ENCODE measurements at places on chromosomes 4 and X.

DNA sequence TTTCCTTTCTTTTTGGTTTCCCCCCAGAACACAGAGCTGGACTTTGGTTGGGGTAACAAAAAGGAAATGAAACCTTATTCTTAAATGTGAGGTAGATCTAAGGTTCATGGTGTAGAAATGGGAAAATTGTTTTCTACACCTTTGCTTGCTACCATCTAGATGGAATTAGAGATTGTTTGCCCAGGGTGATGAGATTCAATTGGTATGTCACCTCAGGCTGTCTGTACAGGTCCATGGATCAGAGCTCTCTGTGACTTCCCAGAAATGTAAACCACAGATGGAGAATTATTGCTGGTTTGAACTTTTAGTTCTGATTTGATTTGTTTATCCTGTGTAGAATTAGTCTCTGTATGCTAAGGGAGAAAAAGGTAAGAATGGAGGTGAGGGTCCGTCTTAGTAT, 146.7 kb downstream of the PCDH7 start:
- no peak for DNase-seq

- no peak for DNase-seq
Measured at GRCh38 chrX:132559101-132559500, 70.3 kb upstream of the MBNL3 start.

GRCh38 chr4:185510806-185511205, 24.5 kb downstream of the PDLIM3 start:
- DNase-seq: no peak

GRCh38 chr4:37884855-37885487, 5.9 kb upstream of the TBC1D1 start:
- DNase-seq: no peak

DNA sequence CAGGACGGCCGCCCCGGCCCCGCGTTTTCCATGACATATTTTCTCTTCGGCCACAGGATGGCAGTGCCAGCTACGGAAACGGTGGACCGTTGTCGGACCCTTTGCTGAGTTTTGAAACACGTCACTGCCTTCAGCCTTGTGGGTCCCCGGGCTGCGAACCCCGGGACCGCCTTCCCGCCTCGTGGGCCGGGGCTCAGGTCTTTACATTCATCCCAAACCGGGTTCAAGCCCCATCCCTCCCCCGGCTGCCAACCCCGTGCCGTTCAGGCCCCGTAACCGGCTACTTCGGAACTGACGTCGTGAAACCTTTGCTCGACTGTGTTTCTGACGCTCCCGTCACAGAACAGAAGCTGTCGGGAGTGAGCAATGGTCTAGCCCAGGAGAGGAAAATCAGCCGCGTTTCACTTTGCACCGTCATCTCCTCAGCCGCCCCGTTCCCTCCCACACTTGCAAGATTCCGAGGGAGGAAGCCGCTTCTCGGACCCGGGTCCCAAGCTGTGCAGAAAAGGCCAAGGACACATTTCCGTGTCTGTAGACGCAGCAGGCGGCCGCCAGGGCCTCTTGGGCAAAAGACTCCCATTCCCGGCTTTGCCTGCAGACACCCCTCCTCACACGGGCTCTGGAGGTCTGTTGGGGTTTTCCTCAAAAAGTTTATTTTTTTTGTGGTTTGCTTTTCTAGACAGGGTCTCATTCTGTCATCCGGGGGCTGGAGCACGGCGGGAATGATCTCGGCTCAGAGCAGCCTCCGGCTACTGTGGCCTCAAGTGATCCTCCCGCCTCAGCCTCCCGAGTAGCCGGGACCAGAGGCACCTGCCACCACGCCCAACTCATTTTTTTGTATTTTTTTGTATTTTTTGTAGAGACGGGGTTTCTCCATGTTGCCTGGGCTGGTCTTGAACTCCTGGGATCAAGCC, 41.4 kb upstream of the PPP2R3B start:
- no peak for DNase-seq

- DNase-seq: no peak
Measured at GRCh38 chrX:7149411-7149810, 1.5 kb upstream of the PUDP start.

GRCh38 chrX:135112096-135112729, 8.1 kb downstream of the ETDB start:
- DNase-seq: peak; percentile 19

DNA sequence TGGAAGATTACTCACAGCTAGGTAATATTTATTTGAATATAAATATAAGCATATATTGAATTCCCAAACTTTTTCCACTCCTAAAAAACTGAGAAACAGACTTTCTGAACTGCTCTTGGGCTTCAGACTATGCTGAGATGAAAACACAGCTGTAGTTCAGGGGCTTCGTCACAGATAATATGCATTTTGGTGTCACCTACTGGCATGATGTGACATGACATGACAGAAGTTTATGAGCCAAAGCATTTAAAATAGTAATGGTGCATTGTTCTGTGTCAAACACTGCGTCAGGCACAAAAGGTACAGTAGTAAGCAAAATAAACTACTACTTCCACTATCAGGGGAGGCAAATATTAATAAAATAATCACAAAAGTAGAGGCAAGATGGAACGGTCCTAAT, 171.3 kb downstream of the BTC start:
- no peak for DNase-seq

DNA sequence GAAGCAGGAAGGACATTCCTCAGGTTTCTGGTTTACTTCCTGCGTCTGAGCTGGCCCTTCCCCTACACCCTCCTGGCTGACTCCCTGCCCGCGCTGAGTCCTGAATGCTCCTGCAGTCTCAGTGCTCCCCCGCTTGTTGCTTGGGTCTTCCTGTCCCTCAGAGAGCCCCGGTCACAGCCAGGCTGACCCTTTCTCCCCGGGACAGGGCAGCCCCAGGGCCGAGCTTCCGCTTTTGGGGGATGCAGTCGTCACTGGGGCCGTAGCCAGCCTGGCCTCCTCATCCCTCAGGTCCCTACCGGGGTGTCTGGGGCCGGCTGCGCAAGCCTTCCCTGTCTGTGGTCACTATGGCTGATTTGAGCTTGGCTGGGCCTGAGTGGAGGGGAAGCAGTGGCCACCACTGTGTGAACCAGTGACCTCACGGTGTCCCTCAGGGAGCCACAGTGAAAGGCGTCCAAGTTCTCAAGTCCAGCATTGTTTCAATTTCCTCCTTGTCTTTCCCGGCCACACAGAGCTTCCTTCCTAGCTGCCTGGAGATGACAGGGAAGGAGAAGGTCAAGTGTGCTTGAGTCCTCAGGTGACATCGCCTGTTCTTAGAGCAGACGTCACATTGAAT, 34.1 kb upstream of the ASMTL start:
- DNase-seq: no peak

GRCh38 chrX:116239944-116240840, 69.6 kb downstream of the AGTR2 start:
- DNase-seq: no peak

- no peak for DNase-seq
Measured at GRCh38 chrX:136464589-136464988, 23.2 kb upstream of the BRS3 start.

GRCh38 chr4:182906786-182907185, 10.4 kb downstream of the DCTD start:
- no peak for DNase-seq

- no peak for DNase-seq
Measured at GRCh38 chrX:15441464-15441863, 51.7 kb downstream of the PIR start.

DNA sequence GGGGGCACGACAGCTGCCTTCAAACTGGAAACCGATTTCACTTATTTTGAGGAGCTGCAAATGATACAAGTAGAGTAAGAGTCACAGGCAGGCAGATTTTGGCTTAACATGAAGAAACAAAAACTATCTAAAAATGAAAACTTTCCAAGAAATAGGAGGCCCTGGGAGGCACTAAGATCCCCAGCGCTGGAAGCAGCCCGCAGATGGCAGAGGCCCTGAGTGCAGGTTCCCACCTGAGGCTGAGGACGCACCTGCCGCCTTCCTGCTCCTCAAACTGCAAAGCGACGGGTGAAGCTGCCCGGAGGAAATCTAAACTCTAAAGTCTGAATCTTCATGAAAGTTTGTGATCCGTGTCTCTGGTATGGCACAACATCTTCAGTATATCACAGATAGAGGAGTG, 138.7 kb downstream of the AFAP1 start:
- no peak for DNase-seq

DNA sequence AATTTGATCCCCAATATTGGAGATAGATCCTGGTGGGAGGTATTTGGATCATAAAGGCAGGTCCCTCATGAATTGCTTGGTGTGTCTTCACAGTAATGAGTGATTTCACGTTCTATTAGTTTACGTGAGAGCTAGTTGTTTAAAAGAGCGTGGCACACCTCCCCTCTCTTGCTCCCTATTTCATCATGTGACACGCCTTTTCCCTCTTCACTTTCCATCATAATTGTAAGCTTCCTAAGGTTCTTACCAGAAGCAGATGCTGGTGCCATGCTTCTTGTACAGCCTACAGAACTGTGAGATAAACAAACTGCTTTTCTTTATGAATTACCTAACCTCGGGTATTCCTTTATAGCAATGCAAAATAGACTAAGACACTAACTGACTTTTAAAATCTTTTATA, 34.0 kb upstream of the FMR1 start:
- DNase-seq: no peak

DNA sequence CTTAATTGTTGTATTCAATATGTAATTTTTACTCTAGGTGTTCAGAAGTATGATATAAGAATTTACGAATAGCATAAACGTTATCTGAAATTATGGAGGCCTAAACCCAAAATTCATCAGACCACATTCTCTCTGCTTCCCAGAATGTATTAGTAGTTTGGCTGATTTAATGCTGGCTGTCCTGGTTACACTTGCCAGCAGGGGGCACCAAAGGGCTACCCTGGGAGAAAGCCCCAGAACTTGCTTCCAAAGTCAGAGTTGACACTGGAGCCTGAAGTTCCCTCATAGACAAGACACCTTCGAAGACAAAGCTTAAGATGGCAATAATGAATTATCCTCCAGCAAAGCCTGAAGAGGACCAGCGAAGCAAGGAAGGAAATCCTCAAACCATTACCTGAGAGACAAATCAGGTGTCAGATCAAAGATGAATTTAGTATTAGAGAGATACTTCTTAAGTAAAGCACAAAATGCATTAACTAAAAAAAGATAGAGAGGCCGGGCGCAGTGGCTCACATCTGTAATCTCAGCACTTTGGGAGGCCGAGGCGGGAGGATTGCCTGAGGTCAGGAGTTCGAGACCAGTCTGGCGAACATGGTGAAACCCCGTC, 11.3 kb upstream of the ANOS1 start:
- peak; percentile 49 for DNase-seq

- no peak for DNase-seq
Measured at GRCh38 chrX:39206399-39207145, 405.3 kb downstream of the MID1IP1 start.

- no peak for DNase-seq
Measured at GRCh38 chr4:156999175-156999517, 27.5 kb upstream of the PDGFC start.

DNA sequence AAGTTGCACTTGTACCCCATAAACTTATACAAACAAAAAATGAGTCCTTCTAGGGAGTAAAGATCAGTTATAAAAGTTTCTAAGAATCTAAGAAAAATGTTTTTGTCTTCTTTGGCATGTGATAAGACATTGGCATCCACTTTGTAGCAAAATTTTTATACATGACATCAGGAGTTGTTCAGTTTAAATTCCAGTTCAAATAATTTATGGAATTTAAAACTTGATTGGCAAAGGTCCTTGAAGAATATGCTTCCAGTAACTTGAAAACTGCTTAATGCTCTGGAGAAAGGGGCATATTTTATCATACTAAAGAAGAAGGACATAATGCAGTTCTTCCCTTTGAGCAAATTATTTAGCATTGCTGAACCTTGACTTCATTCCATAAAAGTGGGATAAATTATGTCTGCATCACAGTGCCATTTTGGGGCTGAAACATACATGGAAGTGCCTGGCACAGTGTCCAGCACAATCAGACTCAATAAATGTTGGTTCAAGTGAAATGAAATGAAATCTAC, 163.3 kb upstream of the IL15 start:
- no peak for DNase-seq

- no peak for DNase-seq
Measured at GRCh38 chrX:150697641-150698040, 4.4 kb downstream of the MTMR1 start.

DNA sequence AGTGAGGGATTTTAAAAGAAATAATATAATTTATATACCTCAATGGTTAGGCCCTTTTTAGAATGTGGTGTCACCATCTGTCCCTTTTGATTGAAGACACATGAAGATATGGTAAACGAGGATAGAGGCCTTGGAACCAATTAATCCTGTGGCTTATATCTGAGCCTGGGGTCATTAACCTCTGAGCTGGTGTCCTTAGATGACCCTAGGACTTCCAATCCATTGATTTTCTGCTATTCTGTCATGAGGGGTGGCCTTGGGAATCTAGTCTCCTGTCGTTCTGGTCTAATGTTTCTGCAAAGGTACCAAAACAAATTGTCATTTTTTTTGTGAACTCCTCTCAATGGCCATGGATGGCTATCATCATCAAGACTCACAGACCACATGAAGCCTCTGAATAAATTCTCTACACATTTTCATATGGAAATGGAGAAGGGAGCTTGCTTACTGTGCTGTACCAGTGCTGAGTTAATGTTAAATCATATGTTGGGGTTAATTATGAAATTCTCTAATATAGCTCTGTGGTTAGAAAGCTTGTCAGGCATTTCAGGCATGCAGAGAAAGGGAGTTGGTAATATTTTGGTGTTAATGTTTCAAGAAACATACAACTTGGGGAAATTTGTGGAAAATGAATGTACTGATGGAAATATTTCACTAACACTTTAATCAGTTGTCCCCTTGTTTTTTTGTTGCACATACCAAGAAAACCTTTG, 204.2 kb upstream of the IL15 start:
- DNase-seq: no peak

- no peak for DNase-seq
Measured at GRCh38 chr4:111466811-111467604, 678.2 kb upstream of the FAM241A start.

- DNase-seq: no peak
Measured at GRCh38 chr4:159003420-159004253, 99.2 kb upstream of the RAPGEF2 start.

- no peak for DNase-seq
Measured at GRCh38 chr4:77430847-77431246, 174.8 kb upstream of the CXCL13 start.

GRCh38 chrX:30304866-30305265, 4.3 kb downstream of the NR0B1 start:
- DNase-seq: no peak

- DNase-seq: no peak
Measured at GRCh38 chr4:87227751-87228151, 7.3 kb upstream of the KLHL8 start.

- DNase-seq: no peak
Measured at GRCh38 chr4:56250776-56251175, 136.5 kb downstream of the AASDH start.

GRCh38 chrX:24982306-24982965, 33.3 kb downstream of the ARX start:
- no peak for DNase-seq
